Right ventricle myocardium inferior (tissue), 1 donor: ENCODE measurements at places on chromosomes 1 and 21. TPM values are rescaled to one million over a fixed set of nuclear protein-coding genes. Genes with fewer than 3 reads are reported as not detected.

DNA sequence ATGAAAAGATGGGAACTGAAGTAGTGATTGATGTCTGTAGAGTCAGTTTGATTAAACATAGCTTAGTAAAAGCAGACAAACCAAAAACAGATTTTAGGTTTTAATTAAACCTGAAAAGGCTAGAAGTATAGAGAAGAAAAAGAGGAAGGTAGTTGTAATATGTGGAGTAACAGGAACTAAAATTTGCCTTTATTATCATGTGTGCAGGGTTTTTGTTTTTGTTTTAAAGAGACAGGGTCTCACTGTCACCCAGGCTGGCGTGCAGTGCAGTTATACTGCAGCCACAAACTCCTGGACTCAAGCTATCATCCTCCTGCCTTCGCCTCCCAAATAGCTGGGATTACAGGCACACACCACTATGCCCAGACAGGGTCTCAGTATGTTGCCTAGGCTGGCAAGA, 6.0 kb downstream of the TOR1AIP1 start:
- no peak for DNase-seq

DNA sequence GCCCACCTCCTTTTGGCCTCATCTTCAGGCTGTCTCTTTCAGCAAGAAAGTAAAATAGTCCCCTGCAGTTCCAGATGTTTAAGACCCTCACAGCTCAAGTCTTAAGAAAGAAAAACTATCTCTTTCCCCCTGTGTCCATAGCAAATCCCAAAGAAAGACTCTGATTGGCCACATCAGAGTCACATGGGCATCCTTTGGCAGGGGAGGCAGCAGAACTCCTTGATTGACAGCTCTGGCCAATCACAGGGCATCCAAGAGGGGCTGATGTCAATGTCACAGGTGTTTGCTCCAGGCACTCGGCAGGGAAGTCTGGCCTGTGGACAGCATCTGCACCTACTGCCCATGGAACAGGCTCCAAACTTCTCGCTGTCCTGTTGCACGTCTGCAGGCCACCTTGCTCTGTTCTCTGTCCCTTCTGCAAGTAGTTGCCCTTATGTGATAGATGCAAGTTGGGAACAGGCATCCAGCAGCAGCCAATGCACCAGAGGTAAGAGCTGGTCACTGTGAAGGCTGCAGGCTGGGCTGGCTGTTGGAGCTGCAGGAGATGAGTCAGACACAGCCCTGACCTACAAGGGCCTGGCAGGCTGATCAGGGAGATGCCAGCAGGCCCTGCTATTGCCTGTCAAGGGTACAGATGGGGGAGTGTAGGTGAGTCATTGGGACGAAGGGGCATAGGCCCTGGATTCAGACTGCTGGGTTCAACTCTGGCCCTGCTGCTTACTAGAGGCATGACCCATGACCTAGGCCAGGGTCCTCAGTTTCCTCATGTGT, 96.8 kb upstream of the TMEM51 start:
- peak; percentile 37 for DNase-seq

GRCh38 chr1:22932803-22933470, 39.7 kb downstream of the LACTBL1 start:
- DNase-seq, result no peak

DNA sequence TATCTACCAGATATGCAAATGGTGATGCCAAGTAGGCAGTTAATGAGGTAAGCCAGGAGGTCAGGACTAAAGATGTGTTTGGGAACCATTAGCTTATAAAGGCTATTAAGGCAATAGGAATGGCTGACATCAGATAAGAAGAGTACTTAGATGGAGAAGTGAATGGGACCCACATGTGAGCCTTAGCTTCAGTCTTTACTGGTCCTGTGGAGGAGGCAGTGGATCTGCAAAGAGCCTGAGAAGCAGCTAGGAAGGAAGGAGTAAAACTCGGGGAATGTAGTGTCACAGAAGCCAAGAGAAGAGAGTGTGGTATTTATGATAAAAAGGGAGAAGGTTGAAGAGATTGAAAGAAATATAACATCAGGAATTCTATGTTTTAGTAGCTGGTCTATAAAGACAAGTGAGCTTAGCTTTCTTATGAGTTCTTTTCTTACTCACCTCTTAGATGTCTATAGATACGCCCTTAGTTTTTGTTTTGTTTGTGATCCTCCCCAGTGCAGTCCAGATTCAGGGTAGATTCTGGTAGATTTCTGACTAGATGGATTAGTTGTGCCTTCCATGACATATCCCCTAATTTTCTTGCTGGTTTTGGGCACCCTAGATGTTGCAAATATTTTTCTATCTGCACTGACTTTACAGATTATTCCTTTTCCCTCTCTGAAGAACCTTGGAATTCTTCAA, 39.4 kb downstream of the SLAMF6 start:
- DNase-seq, result no peak

DNA sequence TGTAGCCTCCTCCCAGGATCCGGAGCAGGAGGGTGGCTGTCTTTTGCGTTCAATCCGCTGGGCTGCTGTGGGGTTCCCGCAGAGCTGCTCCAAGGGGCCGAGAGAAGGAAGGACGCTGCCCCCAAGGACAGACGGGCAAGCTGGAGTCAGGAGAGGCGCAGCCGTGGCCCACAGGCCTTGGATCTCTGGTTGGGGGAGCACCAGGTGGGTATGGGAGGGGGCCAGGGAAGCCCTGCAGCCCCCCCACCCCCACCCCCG, 15.9 kb upstream of the SKI start:
- DNase-seq, result peak; percentile 66

DNA sequence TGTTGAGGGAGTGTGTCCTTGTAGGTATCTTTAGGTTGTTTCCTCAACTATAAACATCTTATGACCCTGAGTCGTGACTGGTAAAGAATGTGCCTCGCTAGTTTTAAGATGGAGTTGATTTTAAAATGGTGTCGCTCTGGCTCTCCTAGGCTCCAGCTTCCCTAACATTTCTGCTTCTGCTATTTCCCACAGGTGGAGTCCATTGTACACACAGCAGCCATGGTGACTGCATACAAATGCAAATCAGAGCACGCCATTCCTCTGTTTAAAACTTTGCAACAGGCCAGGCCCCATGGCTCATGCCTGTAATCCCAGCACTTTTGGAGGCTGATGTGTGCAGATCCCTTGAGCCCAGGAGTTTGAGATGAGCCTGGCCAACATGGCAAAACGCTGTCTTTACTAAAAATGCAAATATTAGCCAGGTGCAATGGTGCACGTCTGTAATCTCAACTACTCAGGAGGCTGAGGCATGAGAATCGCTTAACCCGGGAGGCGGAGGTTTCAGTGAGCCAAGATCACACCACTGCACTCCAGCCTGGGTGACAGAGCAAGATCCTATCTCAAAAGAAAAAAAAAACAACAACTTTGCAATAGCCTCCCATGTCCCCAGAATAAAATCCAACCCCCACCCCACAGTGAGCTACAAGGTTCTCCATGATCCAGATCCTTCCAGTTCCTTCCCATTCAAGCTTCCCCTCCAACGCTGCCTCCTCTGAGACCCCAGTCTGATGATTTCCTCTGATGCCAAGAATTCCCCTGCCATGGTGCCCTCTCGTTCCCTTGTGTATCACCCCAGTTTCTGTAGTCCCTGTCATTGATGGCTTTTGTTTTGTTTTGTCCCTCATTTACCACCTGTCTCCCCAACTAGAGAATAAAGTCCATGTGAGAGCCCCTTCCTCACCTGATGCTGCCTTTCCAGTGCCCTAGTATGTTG, 36.9 kb upstream of the KLHDC7A start:
- DNase-seq, result no peak

GRCh38 chr1:115697619-115698018, 55.8 kb downstream of the VANGL1 start:
- no peak for DNase-seq

- DNase-seq, result no peak
Measured at GRCh38 chr21:42332557-42333317, 17.5 kb upstream of the TFF3 start.

DNA sequence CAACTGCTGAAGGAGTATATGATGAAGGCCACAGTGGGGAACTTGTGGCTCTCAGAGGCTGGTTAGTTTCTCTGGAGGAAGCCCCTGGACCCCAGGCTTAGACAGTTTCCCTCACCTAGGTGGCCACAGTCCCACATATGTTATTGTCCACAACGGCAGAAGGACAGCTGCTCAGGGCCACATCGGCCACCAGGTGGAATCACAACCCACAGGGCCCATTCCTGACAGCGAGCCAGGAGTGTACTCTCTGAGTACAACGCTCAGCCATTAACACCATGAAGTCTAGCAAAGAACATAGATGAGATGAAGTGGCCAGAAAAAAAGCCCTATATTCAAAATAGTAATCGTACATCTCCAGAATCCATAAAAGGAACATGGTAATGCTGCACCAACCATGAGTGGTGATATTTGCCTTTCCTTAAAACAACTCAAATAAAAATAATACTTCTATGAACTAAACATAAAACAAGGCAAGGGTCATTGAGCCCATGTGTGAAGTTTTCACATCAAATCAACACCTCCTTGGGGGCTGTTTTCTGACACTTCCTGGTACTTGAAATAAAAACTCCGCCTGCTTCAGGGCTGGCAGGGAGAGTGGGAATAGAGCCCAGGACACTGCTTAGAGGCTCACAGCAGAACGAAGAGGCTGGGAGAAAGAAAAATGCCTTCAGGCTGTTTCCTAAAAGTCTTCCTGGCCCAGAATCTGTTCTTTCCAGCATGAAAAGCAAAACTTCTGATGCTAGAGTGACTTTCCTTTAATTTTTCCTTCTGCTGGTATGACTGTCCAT, 383.3 kb downstream of the HHAT start:
- DNase-seq, result no peak

- DNase-seq, result no peak
Measured at GRCh38 chr21:20999659-21000058, 1.4 kb downstream of the NCAM2 start.

GRCh38 chr1:83901547-83902155, 97.3 kb downstream of the TTLL7 start:
- no peak for DNase-seq

DNA sequence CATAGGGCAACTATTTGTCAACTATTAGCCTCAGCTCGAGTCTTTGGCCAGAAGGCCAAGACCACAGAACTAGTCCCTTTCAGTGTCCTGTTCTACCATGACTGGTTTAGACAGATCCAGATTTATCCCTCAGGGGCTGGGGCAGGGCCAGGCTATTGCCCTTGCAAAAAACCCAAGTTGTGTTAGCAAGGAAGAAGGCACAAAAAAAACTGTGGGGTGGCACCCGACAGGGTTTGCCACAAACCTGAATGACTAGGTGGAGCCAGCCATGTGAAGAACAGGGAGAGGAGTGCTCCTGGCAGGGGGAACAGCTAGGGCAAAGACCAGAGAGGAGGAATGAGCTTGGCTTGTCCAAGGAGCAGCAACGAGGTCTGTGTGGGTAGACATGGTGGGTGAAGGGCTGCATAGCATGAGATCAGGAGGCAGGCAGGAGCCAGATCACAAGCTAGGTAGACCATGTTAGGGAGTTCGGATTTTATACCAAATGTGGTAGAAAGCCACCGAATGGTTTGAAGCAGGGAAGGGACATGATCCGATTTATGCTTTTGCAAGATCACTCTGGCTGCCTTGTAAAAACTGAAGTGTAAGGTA, 4.3 kb downstream of the DCST1 start:
- no peak for DNase-seq

GRCh38 chr1:211198880-211199279, 60.3 kb upstream of the RCOR3 start:
- DNase-seq, result no peak

DNA sequence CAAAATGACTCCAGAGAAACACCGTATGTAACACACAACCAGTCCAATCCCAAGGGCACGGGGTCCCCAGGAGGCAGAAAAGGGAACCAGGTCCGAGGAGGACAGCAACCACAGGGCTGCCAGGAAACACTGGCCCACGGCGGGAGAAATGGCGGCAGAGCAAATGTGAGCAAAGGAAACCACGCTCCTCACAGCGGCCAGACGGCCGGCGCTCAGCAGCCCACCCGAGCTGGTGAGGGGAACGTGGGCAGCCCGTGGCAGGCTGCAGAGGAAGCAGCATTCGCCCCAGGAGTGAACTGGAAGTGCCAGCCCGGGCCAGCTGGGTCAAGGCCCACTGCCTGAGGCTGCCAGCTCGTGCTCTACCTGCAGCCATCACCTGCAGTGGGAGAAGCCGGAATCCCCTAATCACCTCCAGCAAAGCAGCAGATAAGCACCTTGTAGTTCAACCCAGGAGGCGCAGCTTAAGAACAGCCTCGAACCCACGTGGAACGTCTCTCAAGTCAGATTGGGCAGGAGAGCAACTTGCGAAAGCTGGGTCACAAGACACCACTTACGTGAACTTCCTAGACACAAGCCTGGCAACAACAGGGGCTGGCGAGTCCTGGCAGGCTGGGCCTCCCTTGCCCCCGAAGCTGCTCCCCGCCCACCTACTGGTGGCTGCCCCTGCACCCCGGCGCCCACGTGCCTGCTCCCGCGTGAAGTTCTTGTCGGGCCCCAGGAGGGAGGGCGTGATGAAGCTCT, 6.7 kb downstream of the SLC19A1 start:
- peak; percentile 77 for DNase-seq

GRCh38 chr1:68111519-68112436, 61.4 kb upstream of the DIRAS3 start:
- peak; percentile 79 for DNase-seq

DNA sequence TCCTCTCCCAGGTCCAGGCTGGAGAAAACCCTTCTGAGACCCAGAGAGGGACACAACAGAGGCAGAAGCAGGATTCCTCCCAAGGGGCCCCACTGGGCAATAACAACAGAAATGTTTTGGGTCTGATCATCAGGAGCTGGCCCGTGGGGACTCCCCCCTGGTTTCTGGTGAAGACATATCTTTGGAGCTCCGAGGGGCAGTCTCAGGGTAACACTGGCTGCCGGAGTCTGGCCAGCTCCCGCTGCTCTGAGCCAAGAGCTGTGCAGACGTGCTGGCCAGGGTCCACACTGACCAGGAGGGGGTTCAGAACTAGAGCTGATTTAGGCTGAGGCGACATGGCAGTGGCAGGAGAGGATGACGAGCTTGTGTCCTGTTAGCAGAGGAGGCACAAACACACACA, 13.1 kb downstream of the ECE1 start:
- DNase-seq, result no peak

DNA sequence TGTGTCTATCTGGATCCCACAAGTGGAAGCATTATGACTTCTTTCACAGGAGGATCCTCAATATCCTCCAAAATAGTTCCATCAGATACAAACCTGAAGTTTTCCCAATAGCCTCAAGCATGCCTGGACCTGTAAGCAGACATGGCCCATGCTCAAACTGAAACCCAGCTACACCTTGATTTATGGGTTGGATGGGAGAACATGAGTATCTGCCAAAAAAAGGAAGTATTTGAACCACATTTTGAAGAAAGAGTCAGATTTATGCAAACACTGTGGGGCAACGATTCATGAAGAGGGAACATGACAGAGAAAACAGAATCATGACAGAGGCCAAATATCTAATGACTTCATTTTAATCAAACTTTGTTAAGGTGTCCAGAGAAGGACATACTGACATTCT, 351.0 kb upstream of the NFIA start:
- no peak for DNase-seq

GRCh38 chr1:89723863-89724262, 90.9 kb downstream of the LRRC8C start:
- no peak for DNase-seq

GRCh38 chr1:47711848-47712492, 274.1 kb downstream of the FOXD2 start:
- DNase-seq, result no peak

The VSIG8 gene
- not detected for total RNA-seq

The RPE65 gene
- not detected for total RNA-seq

The C4BPA gene
- not detected for total RNA-seq

The PADI2 gene
- total RNA-seq, result 0.87 TPM

The S100A7A gene
- not detected for total RNA-seq

The FAM229A gene
- 2.4 TPM for total RNA-seq

The ZC3H12A gene
- total RNA-seq, result 4.3 TPM

The LMX1A gene
- total RNA-seq, result 0.14 TPM

The REN gene
- total RNA-seq, result not detected

The EIF3I gene
- 108 TPM for total RNA-seq

The FCER1G gene
- total RNA-seq, result 38.3 TPM

The ZNF683 gene
- total RNA-seq, result 0.14 TPM
